ENCODE measurements at places on chromosomes 5 and 9.

GRCh38 chr9:38713426-38713825 is 6.5 kb downstream of the FAM240B start:
- no peak for DNase-seq

DNA sequence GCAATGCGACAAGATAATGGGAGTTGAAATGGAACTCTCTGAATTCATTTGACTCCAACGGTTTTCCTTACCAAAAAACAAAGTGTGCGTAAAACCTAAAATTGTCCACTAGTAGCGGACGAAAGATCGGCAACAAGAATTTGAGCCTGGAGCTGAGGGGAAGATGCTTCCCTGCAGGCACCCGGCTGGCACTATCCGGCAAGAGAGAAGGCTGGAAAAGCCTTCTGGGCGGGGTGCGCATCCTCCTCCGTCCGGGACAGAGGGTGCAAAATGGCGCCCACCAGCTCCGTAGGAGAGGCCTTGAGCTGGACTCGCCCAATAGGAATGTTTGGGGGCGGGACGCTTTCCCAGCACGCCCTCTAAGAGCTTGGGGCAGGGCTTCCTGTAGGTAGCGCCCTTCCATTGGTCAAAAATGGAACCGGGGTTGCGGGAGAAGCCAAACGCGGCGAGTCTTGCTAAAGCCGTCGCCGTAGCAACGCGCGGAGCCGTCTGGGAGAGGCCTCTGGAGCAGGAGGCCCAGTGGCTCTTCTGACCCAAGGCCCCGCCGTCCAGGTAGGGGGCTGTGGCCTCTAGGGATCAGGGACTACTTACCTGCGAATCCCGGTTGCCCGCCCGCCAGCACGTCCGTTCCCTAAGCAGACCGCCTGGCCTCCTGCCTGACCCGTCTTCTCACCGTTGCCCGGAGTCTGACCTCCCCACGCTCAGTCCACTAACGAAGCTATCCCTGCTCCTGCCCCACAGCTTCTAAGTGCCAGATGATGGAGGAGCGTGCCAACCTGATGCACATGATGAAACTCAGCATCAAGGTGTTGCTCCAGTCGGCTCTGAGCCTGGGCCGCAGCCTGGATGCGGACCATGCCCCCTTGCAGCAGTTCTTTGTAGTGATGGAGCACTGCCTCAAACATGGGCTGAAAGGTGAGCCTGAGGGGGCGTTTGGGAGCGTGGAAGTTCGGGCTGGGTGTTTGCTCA is 9.2 kb downstream of the RUFY1 start:
- DNase-seq: peak; percentile 84

- DNase-seq: no peak
These were observed 71.7 kb downstream of the ANKRD55 start for GRCh38 chr5:56161439-56161823.

GRCh38 chr5:135425641-135426040 is 21.5 kb downstream of the DCANP1 start:
- DNase-seq: no peak

DNA sequence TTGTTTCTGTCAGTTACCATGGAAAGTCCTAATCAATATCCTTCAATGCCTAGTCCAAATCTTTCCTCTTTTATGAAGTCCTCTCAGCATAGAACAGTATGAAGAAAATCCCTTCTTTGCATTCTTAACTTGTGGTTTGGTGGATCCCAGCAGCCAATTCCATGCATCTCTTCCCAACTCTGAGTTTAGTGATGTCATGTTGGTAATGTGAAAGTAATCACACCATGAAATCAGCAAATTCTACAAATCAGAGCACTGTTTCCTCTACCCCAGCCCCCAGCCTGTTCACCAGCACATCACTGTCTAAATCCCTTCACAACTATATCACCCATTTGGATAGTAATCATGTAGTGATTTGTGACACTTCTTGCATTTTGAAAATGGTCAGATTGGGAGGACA is 4.7 kb upstream of the C1QTNF2 start:
- no peak for DNase-seq

- peak; percentile 27 for DNase-seq
These were observed 54.3 kb downstream of the EHMT1 start for GRCh38 chr9:137672907-137673791.

DNA sequence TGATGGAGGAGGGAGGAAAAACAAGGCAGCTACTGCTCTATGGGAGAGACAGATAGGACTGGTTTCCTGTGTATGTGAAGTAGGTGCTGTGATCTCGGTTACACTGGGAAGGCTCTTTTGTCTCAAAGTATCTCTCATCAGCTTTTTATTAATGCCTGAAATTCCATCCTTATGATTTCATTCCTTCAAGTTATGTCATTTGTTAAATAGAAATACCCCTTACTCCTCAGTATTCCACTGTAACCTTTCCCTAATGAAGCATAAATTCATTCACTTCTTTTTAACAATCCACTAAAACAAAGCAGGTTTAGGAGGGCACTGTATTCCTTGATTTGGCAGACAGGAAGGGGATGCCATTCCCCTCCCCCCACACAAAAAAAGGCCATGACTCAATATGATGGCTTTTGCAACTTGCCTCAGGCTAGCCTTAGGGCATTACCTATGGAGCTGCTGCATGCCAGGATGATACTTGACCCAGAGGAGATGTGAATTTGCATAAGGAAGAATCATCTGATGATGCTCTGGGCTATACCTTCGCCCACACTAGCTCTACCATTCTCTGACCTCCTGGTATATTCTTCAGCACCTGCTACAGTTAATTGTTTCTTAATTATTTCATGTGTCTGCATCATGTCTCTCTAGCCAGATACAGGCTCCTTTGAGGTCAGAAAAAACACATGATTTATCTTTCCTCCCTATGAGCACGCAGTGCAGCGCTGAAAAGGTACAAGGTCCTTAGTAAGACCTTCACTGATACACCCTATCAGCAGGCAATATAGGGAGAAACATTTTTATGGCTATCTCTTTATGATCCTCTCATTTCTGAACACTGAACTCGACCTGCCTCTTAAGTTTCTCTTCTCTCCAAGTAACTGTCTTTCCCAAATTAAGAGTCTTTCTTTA is 26.3 kb downstream of the NR3C1 start:
- no peak for DNase-seq

GRCh38 chr5:97163360-97163764 is 19.7 kb downstream of the RIOK2 start:
- no peak for DNase-seq

DNA sequence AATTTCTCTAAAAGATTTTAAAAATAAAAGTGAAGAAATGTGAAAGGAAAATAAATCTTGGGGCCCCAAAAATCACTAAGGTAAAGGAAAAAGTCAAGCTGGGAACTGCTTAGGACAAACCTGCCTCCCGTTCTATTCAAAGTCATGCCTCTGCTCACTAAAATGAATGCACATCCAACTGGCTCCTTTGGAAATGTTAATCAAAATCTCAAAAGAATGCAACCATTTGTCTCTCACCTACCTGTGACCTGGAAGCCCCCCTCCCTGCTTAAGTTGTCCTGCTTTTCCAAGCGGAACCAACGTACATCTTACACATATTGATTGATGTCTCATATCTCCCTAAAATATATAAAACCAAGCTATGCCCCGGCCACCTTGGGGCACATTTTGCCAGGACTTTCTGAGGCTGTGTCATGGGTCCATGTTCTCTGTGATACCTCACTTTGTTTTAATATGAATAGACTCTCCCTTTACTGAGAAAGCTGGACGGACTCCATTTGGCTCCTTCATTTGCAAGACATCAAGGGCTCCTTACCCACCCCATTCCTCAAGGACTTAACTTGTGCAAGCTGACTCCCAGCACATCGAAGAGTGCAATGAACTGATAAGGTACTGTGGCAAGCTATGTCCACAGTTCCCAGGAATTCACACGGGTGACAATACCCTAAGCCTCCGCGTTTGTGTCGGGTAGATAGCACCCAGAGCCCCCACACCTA is 164.3 kb downstream of the SMC2 start:
- no peak for DNase-seq

DNA sequence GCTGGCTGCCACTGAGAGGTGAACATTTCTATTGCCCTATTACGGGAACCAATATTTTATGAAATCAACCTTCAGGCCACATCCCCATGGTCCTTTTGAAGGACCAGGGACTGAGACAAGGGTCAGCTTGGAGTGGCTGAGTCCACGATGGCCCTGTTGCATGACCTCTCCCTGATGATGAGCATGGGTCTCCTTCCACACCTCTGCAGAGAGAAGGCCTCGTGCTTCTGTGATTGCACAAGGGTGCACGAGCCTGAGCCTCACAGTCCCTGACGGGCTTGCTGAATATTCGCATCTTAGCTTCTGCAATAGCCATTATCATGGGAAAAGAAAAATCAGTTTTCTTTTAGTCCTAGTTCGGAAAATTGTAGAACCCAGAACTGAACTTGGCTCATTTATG is 255.0 kb upstream of the IRX2 start:
- no peak for DNase-seq

- no peak for DNase-seq
These were observed 15.4 kb downstream of the HAUS6 start for GRCh38 chr9:19087106-19088000.

DNA sequence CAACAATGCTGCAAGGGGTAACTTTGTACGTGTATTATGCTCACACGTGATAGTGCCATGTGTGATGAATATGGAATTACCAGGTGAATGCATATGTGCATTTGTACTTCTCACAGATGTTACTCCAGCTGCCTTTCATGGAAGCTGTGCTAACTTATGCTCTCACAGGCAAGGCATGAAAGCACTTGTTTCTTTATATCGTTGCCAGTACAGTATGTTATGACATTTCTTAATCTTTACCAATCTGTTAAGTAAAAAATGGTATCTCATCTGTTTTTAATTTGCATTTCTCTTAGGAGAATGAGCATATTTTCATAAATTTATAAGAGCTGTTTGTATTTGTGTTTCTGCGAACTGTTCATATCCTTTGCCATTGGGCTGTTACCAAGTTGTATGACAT is 311.8 kb upstream of the DMRT1 start:
- no peak for DNase-seq

DNA sequence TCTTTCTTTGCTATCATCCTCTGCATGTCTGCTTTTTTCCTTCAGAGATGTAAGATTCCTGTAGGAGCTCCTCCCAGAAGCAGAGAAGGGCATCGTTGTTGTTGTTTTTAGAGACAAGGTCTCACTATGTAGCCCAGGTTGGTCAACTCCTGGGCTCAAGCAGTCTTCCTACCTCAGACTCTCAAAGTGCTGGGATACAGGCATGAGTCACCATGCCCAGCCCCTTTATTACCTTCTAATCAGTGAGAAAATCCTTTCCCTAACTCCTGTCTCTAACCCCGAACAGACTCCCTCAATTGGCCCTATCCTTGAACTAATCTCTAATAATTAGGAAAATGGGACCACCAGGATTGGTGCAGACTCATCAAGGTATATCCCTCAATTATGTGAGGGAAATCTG is 64.4 kb downstream of the GALNT10 start:
- DNase-seq: no peak

DNA sequence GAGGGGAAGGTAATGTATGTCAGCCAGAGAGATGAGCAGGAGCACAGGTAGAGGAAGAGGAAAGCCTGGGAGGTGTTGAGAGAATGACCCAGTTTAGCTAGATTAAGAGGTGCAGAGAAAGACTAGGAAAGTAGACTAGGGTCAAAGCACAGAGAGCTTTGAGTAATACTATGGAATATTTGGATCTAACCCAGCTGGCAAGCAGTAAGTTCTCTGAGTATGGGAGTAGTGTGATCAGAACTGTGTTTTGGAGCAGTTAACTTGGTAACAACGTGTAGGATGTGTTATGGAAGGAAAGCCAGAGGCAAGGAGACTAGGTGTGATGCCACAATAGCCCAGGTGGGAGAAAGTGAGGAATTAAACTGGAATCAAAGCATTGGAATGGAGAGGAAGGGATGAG is 84.9 kb upstream of the PTGER4 start:
- DNase-seq: no peak

- DNase-seq: no peak
These were observed 199.2 kb upstream of the ANKRD55 start for GRCh38 chr5:56432321-56432720.

DNA sequence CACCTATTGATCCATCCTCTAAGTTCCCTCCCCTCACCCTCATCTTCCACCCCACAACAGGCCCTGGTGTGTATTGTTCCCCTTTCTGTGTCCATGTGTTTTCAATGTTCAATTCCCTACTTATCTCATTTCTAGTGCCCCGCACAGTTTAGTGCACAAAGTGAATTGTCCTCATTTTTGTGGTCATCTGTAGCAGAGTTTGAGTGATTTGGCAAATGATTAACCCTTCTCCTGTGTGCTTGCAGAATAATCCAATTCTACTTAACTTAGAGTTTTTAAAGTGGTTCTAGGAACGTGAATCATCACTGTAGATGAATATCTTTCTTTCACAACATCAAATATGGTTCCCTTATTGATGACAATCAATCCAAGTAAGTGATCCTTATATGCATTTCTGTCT is 6.3 kb upstream of the HAPLN1 start:
- DNase-seq: no peak

DNA sequence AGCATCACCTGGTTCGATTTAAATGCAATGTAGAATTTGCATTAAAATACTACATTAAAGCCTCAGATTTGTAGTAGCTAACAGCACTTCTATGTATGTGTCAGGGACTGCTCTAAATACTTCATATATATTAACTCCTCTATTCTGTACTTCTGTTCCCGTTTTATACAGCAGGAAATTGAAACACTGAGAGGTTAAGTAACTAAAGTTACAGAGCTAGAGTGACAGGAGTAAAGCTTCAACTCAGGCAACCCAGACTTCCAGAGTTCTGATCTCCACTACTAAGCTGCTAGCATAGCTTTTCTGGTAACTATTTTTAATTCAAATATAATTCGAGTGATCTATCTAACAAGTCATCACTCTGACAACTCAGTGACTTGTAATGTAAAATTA is 619 bp upstream of the APC start:
- no peak for DNase-seq

DNA sequence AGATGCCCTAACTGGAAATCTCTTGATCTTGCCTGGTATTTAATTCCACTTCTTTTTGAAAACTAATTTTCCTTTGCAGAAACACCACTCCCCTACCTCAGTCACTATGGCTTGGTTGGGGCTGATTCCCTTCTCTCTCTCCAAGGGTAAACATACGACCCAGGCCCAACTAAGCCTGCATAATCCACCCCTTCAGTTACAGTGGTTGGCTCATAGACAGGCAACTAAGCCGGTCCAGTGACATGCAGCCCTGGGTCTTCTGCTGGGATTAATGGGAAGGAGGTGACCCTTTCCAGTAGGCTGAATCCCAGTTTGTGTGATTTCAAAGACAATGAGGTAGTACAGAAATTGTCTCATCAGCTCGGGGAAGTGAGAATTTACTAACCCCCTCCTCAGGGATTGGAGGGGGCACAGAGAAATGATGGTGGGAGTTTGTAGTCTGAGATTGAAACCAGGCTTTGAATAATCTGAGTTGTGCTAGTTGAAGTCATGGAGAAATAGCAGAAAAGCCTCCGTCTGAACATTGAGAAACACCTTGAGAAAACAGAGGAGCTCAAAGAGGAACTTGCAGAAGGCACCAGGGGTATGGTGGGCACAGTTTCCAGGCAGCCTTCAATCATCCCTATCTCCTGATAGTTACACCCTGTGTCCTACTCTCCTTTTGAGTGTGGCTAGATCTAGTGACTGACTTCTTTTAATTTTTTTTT is 148.9 kb downstream of the GCNT1 start:
- no peak for DNase-seq

- peak; percentile 40 for DNase-seq
These were observed 998 bp upstream of the FGF18 start for GRCh38 chr5:171418316-171418981.

GRCh38 chr5:138753794-138754698 is 821 bp downstream of the CTNNA1 start:
- DNase-seq: peak; percentile 29

GRCh38 chr5:130992621-130993020 is 172.4 kb downstream of the HINT1 start:
- DNase-seq: no peak

- no peak for DNase-seq
These were observed 51.2 kb downstream of the FXN start for GRCh38 chr9:69086769-69087168.
